ENCODE measurements at places on chromosomes 13 and 19.

- no peak for DNase-seq
Measured at GRCh38 chr13:30049692-30050091, 199.3 kb upstream of the UBL3 start.

- no peak for DNase-seq
Measured at GRCh38 chr13:66996503-66996902, 233.6 kb downstream of the PCDH9 start.

GRCh38 chr13:90806892-90807291, 540.6 kb upstream of the MIR17HG start:
- no peak for DNase-seq

GRCh38 chr13:51923983-51924539, 62.3 kb downstream of the CCDC70 start:
- DNase-seq, result peak; percentile 24

- no peak for DNase-seq
Measured at GRCh38 chr19:46221981-46222610, 7.4 kb upstream of the IGFL1 start.

DNA sequence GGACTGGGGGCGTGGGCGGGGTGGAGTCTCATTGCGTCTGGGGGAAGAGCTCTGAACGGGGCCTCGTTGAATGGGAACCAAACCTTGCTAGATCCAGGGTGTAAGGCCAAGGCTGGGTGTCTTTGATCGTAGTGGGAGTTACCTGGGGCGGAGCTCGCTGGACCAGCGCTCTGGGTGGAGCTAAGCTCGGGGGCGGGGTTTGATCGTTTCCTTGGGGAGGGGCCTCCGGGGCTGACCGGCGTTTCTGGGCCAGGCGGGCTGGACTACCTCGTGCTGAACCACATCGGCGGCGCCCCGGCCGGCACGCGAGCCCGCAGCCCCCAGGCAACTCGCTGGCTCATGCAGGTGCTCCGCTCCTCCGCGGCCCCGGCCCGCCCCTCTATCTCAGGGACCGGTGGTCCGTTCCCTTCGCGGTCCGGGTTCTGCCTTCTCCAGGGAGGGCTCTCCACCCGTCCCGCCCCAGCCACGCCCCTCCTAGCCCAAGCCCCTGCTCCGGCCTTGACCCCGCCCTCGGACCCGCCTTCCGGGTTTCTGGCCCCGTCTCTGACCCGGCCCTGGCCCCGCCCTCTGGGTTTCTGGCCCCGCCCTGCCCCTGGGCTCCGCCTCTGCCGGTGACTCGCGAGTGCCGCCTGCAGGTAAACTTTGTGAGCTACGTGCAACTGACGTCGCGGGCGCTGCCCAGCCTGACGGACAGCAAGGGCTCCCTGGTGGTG, 3.3 kb upstream of the RPL36 start:
- peak; percentile 97 for DNase-seq

DNA sequence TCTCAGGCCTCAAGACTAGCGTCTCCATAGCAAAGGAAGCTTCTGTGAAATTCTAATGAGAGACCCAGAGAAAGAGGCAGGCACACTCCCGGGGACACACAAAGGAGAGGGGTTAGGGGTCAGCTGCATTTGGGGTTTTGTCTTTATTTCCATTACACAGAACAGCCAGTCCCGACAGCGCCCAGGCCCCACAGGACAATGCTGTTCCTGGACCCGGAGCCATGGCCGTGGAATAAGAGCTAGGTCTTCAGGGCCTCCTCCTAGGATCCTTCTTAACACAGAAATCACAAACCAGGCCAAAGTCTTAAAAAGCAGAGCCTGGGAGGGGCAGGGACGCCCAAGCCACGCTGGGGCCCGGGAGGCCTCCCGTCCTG, 22.8 kb downstream of the KCTD15 start:
- DNase-seq, result no peak

DNA sequence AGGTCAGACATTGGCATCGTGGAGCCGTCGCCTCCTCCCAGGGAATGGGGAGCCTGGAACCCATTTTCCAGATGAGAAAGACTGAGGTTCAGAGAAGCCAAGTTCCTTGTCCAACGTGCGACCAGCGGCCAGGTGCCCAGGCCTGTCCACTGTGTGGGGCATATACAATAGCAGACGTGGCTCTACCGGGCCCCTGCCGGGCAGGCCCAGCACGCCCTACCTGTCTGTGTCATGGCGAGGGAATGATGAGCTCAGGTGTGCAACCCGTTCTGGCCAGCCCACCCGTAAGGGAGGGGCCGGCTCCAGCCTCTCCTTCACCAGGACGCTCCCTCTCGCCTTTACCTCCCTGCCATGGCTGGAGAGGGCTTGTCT, 837 bp downstream of the GNA15 start:
- DNase-seq, result no peak

- no peak for DNase-seq
Measured at GRCh38 chr13:40536443-40537113, 129.9 kb downstream of the FOXO1 start.

Data from hematopoietic multipotent progenitor cell (in vitro differentiated cells).